Left forelimb (tissue), 1 donor: ENCODE measurements at places on chromosomes 13 and 19.
A peak's percentile ranks its signal among the peaks of the same experiment; 100 is the strongest.

DNA sequence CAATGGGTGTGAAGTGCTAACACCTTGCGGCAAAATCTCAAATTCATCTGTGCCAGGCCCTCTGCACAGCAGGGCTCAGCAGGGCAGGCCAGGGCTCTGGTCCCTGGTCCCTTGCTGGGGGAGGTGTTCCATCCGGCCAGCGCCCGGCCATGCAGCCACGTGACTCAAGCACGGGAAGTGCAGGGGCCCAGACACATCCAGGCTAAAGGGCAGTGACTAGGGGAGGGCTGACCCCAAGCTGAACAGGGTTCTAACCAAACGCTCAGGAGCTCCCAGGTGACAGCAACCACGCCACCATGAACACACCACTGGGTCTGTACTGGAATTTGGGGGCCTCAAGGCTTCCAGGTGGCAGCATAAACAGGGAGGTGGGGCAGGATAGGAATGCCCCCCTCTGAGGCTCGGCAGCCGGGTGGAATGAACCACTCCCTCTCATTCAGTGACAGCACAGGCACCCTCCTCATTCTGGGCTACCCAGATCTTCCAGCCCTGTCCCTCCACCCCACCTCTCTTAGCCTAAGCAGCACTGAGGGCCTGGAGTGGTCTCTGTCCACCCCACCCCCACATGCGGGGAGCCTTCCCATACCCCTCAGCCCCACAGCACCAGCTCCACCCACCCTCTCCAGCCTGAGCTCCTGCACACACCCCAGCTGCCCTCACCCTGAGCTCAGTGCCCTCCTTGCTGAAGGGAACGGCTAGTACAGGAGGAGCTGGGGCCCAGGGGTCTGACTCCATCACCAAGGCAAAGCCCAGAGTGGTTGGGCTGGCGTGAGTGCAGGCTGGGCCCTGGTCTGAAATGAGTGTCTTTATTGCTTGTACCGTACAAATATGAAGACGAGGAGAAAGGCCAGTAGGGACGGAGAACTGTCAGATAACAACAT, 5.3 kb upstream of the CCNP start:
- no peak for DNase-seq

DNA sequence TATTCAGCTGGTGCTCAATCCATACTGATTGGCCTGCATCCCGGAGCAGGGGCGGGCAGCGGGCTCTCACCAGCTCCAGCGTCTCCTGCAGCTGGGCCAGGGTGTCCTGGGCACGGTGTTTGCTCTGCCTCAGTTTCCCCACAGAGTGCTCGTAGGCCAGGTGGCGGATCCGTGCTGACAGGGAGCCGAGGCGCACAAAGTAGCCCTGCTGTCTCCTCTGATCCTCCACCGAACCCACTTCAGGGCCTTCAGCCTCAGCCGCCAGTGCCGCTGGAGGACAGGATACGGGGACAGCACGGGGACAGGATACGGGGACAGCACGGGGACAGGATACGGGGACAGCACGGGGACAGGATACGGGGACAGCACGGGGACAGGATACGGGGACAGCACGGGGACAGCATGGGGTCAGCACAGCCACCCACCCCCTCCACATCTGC, 7.3 kb upstream of the PLIN4 start:
- no peak for DNase-seq

GRCh38 chr19:49417088-49417487, 6.2 kb downstream of the PTH2 start:
- DNase-seq = no peak

- DNase-seq = no peak
Measured at GRCh38 chr13:40172149-40172591, 494.3 kb downstream of the FOXO1 start.

DNA sequence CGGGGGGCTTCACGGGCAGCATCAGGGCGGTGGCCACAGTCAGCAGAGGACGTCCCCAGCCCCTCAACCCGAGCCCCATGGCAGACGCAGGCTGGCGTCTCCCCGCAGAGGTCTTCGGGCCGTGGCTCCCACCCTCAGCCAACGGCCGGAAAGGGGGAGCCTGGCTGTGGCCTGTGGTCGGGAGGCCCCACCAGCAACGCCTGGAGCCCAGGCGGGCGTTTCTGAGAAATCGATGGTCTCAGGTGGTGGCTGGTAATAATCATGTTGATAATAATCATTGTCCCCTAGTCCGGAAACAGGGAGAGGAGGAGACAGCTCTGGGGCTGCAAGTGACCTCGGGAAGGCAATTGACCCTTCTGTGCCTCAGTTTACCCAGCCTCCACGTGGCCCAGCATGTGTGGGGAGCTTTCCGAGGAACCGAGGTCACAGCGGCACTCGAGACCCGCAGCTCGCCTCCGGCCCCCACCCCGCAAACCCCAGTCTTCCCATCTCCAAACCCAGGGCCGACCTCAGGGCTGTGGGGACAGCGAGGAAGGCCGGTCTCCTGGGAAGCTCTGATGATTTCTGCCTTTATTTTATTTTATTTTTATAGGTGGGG, at the start of gene PRSS57:
PRSS57 (minus strand) TSS at position 101 of the 598 bp plus-strand sequence; CDS start at position 79, 22 bp downstream.
- DNase-seq = no peak

- no peak for DNase-seq
Measured at GRCh38 chr19:43767316-43767715, 12.6 kb upstream of the SMG9 start.

- DNase-seq = no peak
Measured at GRCh38 chr19:31167690-31168089, 181.5 kb downstream of the TSHZ3 start.

- no peak for DNase-seq
Measured at GRCh38 chr13:87975035-87975434, 303.9 kb downstream of the SLITRK5 start.

GRCh38 chr13:68551701-68552522, 1321.8 kb upstream of the PCDH9 start:
- DNase-seq = no peak

- no peak for DNase-seq
Measured at GRCh38 chr13:79533781-79534400, 52.9 kb downstream of the NDFIP2 start.

DNA sequence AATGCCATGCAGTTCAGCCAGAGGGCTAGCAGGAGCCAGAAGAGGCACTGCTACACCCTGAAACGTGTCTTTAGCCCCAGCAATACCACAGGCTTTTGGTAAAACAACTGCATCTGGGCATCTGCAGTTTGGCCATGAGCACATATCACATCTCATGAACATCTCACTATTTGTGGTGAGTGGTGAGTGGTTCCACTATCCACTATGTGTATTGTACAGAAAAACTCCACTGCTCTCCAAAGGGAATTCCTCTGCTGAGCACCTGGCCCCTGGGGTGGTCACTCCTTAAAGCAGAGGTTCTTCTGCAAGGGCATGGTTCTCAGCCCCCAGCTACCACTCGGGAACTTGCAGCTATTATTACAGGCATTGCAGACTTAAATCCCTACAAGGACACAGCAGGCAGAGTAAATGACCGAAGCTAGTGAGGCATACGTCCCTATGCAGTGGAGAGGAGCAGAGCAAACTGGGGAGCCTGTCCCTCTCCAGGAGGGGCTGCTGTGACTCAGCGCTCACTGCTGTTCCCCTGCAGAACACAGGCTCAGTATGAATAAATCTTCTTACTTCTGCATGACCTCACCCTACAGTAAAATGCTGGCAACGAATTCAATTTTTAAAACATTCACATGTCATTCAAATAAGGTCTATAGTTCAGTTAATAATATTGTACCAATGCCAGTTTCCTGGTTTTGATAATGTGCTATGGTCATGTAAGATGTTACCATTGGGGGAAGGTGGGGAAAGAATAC, 332.4 kb upstream of the ZNF507 start:
- no peak for DNase-seq

DNA sequence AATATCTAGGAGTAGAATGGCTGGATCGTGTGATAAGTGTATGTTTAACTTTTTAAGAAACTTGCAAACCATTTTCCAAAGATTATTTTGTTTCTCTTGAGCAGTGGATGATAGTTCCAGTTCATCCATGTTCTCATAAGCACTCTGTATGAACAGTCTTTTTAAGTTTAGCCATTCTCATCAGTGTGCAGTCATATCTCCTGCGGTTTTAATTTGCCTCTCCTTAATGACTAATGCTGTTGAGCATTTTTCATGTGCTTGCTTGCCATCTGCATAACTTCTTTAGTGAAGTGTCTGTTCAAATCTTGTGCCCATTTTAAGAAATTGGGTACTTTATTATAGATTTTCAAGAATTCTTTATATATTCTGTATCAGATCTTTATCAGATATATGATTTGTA, 58.6 kb downstream of the WASF3 start:
- DNase-seq = no peak

- no peak for DNase-seq
Measured at GRCh38 chr13:99228737-99229691, 28.4 kb downstream of the UBAC2 start.

DNA sequence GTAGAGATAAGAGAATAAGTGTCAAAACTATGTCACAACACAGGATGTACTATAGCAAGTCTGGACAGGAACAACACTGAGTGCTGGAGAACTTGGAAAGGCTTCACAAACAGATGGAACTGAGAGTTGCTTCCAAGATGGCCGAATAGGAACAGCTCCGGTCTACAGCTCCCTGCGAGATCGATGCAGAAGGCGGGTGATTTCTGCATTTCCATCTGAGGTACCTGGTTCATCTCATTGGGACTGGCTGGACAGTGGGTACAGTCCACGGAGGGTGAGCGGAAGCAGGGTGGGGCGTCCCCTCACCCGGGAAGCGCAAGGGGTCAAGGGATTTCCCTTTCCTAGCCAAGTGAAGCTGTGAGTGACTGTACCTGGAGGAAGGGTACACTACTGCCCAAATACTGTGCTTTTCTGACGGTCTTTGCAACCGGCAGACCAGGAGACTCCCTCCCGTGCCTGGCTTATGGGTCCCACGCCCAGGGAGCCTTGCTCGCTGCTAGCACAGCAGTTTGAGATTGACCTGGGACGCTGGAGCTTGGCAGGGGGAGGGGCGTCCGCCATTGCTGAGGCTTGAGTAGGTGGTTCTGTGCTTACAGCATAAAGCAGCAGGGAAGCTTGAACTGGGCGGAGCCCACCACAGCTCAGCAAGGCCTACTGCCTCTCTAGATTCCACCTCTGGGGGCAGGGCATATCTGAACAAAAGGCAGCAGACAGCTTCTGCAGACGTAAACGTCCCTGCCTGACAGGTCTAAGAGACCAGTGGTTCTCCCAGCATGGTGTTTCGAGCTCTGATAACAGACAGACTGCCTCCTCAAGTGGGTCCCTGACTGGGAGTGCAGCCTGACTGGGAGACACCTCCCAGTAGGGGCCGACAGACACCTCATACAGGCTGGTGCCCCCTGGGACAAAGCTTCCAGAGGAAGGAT, 46.0 kb downstream of the USP12 start:
- DNase-seq = no peak

DNA sequence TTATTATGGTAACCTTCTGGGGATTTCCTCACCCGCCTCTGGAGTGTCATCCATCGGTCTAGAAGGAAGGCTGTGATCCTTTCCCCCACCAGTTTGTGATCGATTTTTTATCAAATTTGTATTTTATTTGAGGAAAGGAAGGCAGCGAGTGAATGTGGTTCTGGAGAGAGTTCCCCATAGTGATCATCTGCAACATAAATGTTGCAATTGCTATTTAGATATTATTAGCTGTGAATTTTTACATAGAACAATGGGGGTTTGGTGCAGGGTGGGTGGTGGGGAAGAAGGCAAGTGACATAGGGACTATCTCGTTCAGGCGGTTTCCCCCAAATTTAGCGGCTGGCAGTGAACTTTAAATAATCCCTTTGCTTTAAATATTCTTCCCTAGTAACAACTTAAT, 1.2 kb downstream of the CDK8 start:
- no peak for DNase-seq

- DNase-seq = peak; percentile 95
Measured at GRCh38 chr19:34772697-34773554, at the start of gene ZNF599. Gene ZNF599 (minus strand): TSS chr19:34773215. CDS start chr19:34772841, 374 bp downstream.

DNA sequence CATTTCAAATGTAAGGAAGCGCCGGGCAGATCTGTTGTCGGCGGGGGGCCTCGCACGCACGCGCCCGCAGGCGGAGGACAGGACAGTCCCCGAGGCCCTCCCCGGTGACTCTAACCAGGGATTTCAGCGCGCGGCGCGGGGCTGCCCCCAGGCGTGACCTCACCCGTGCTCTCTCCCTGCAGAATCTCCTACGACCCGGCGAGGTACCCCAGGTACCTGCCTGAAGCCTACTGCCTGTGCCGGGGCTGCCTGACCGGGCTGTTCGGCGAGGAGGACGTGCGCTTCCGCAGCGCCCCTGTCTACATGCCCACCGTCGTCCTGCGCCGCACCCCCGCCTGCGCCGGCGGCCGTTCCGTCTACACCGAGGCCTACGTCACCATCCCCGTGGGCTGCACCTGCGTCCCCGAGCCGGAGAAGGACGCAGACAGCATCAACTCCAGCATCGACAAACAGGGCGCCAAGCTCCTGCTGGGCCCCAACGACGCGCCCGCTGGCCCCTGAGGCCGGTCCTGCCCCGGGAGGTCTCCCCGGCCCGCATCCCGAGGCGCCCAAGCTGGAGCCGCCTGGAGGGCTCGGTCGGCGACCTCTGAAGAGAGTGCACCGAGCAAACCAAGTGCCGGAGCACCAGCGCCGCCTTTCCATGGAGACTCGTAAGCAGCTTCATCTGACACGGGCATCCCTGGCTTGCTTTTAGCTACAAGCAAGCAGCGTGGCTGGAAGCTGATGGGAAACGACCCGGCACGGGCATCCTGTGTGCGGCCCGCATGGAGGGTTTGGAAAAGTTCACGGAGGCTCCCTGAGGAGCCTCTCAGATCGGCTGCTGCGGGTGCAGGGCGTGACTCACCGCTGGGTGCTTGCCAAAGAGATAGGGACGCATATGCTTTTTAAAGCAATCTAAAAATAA, 18.2 kb downstream of the IL17D start:
- no peak for DNase-seq

DNA sequence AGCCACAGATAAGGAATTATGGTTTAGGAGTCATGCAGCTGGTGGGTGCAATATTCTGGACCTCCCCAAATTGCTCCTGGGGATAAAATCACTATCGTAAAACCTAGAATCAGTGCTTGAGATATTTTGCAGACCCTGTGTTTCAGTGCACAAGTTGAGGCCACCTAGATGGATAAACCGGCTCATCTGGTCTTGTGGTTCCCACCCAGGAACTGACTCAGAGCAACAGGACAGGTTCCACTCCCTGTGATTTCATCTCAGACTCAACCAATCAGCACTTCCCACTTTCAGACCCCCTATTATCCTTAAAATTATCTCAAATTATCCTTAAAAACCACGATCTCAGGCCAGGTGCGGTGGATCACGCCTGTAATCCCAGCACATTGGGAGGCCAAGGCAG, 21.0 kb downstream of the FBXL12 start:
- no peak for DNase-seq

GRCh38 chr13:80374444-80374843, 33.5 kb upstream of the SPRY2 start:
- peak; percentile 82 for DNase-seq

GRCh38 chr13:111431206-111431605, 110.8 kb downstream of the TEX29 start:
- no peak for DNase-seq

- DNase-seq = peak; percentile 55
Measured at GRCh38 chr13:113399755-113400149, 35.8 kb upstream of the GRTP1 start.

DNA sequence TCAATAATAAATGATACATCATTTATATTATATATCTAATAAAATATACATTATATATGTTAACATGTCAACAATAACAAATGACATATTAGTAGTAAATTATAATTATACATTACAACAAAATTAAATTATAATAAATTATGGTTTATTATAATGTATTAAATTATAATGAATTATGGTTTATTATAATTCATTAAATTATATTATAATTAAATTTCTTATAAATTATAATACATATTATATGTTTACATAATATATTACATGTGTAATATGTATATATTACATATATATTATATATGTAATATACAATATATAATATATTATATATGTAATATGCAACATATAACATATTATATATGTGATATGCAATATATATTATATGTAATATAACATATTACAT, 20.5 kb downstream of the C3 start:
- no peak for DNase-seq
